Liver (tissue), 10 donors: ENCODE measurements at places on chromosomes 1 and 21.

- no peak for DNase-seq
Observed at GRCh38 chr1:241627453-241628259, 12.5 kb downstream of the CHML start.

GRCh38 chr1:39488793-39489566, 2.5 kb upstream of the BMP8A start:
- no peak for DNase-seq

DNA sequence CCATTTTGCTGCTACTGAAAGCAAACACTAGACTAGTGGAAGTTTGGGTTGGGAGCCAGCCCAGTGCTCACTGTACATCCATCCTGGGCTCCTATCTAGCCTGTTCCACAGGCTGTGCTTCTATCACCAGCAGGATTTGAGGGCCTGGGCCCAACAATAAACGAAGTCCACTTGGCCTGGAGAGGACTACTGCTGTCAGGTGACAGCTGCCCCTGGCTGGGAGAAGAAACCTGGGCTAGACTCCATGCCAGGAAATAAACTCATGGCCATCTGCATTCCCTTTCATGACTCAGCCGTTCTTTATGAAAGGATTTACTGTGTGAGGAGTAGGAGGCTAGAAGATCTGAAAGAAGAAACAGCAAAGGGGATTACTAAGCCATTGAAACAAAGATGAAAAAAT, 35.5 kb downstream of the COLGALT2 start:
- no peak for DNase-seq

GRCh38 chr1:44536357-44537209, 131.5 kb downstream of the RNF220 start:
- no peak for DNase-seq
